ENCODE measurements at places on chromosomes 3 and 15. TPM values are rescaled to one million over a fixed set of nuclear protein-coding genes. Genes with fewer than 3 reads are reported as not detected.

DNA sequence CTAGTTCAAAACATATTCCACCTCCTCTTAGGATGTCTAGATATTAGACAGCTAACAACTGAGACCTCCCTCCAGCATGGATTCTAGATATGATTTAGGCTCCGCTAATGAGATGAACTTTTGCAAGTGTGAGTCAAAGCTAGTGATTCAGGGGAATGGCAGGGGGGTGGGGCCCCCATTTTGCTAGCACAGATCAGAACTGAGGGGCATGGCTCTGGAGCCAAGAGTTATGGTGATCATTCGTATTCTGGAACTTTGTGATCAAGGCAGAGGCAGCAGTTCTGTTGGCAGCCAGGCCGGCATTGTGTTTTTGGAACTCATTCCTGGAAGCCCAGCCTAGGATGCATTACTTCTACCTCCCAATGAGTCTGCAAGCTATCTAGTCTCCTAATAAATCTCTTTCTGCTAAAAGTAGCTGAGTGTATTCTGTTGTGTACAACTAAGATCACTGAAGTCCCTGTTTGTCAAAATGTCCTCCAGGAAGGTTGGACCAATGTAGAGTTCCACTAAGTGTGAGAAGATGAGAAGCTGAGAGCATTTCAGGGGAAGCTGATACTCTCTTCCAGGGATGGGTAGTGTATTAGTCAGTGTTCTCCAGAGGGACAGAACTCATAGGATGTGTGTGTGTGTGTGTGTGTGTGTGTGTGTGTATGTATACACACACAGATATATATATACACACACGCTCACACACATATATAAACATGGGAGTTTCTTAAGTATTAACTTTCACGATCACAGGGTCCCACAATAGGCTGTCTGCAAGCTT lies 312.7 kb downstream of the TLE3 start:
- DNase-seq: no peak

- no peak for DNase-seq
Measured at GRCh38 chr3:45618081-45618509, 23.5 kb downstream of the LIMD1 start.

GRCh38 chr15:65903296-65904073 lies 34.2 kb downstream of the RAB11A start:
- no peak for DNase-seq

DNA sequence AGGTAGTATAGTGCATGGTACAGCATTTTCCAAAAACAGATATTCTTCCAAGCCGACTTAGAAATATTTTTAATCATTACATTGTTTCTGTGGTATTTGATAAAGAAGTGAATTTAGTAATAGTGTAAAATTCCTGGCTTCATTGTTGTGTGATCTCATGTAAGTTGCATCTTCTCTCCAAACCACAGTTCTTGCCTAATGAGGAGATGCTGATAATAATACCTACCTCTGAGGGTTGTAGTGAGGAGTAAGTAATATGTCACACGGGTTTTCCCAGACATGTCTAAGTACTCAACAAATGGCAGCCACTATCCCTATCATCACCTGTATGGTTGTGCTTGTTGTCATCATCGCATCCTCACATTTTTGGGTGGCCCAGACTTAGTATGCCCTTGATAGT lies 167.3 kb downstream of the SLCO3A1 start:
- DNase-seq: no peak

- no peak for DNase-seq
Measured at GRCh38 chr3:42079701-42080452, 11.3 kb upstream of the TRAK1 start.

DNA sequence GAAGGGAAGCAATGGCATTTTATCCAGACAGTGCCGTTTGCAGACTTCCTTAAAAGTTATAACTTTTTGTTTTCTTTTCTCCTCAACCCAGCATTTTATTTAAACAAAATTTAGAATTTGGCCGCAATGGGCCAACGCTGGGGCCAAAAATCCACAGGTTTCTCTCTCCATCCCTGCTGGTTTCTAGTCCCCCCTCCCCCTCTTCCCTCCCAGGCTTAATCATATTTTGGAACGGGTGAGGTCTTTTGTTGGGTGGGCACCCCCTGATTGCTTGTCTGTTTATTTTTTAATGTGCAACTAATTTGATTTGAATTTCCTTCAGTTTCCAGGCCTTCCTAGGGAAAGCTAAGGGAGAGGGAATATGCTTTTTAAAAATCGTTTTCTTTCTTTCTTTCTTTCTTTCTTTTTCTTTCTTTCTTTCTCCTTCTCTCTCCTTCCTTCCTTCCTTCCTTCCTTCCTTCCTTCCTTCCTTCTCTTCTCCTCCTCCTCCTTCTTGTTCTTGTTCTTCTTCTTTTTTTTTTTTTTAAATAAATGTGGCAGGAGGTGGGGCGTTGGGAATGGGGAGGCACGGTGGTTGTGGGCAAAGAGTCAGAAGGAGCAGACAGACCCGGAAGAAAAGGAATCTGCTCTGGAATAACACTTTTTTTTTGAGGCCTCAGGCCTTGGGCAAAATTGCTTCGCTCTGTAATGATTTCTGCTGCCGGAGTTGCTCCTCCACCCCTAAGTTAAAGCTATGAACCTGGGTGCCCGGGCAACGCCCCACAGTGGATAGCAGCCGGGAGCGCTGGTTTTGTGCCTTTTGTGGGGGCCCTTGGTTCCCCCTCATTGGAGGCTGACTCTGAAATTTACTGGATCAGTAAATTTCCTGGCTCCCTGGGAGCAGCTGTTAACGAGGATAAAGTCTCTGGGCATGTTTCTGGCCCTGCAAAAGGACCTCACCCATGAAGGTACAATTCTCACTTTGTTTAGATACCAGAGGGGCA lies 1.9 kb downstream of the FNDC3B start:
- DNase-seq: peak; percentile 31

- no peak for DNase-seq
Measured at GRCh38 chr3:126907557-126907956, 75.4 kb upstream of the PLXNA1 start.

DNA sequence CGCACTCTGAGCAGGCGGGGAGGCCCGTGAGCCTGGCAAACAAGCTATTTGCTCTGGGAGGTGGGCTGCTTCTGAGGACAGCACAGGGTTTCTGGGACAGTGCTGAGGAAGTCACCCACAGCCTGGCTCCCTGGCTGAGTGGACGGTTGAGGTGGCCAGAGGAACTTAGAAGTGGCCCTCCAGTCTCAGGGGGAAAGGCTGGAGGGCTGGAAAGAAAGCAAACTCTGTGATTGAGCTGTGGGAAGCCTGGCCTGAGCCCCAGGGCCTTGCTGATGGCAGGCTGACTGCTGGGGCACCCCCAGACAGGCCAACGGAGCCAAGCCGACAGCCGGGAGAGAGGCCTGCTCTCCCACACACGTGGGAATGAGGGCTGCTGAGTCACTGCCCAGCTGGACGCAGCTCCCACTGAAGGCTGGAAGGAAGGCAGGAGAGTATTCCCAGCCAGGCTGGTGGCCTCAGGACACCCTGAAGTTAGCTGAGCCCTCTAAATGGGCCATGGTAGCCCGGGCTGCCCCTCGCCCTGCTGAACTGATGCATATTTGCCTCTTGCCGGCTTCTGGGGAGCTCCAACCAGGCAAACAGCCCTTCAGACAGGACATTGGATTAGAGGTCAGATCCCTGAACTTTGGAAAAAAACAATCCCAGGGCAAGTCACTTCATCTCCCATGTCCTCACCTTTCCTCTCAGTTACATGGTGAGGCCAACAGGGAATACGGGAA lies 98.0 kb upstream of the TLE3 start:
- peak; percentile 86 for DNase-seq

- no peak for DNase-seq
Measured at GRCh38 chr3:120550546-120550945, 45.6 kb upstream of the NDUFB4 start.

RYR3 gene
- polyA plus RNA-seq: 0.11 TPM

C3orf52 gene
- 2.0 TPM for polyA plus RNA-seq

PBRM1 gene
- polyA plus RNA-seq: 8.5 TPM

Measured in heart left ventricle (tissue), 16 donors.